Activated T-cell treated with anti-CD3 and anti-CD28 coated beads, Interleukin-2, amount 50 U/mL, for 72 hours (primary cell): ENCODE measurements at places on chromosomes 1 and 21. TPM values are rescaled to one million over a fixed set of nuclear protein-coding genes. Genes with fewer than 3 reads are reported as not detected.

GRCh38 chr1:59272507-59272906, 24.4 kb upstream of the FGGY start:
- H3K4me3 ChIP-seq: peak overlapping the region; percentile 9
- peak overlapping the region; percentile 5 for H3K27ac ChIP-seq
- H3K36me3 ChIP-seq: no peaks in the 10 kb centered on the region
- peaks cover 19% of the 10 kb centered on the region for H3K4me1 ChIP-seq
- DNase-seq: peak; percentile 26

RBM8A gene
- 244 TPM for total RNA-seq

DNA sequence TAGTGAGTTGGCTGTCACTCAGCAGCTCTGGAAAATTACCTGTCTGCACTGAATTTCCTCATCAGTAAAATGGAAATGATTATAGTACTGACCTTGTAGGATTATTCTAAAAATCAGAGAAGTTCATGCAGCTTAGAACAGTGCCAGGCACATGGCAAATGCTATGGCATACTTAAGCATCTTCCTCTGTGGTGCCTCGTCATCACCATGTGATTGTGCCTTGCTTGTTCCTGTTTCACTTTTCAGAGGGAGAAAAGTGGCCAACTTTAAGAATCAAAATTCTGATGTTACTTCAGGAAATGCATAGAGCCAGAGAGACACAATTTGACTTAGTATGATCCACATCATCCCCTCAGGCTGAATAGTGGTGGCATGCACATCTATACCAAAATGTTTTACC, 203.6 kb downstream of the ROR1 start:
- H3K27me3 ChIP-seq: no peaks in the 10 kb centered on the region
- no peak for DNase-seq

- no peaks in the 10 kb centered on the region for H3K36me3 ChIP-seq
- no peak for DNase-seq
- no peak overlapping the region for H3K4me3 ChIP-seq
- H3K27ac ChIP-seq: no peak overlapping the region
Measured at GRCh38 chr21:32064281-32064910, 191.6 kb downstream of the HUNK start.

DNA sequence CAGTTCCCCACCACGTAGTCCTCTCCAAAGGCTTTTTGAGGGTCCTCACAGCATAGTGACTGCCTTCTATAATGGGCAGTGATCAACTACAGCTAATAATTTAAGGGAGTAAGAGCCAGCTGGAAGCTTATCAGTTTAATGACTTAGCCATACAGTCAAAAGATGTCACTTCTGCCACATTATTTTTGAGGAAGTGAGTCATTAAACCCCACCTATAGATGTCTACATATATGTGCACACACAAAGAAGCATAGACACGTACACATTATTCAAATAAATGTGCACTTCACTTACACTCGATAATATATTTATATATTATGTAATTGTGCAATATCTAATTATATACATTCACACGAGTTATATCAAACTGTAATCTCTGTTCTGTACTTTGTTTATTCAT, 1704.7 kb downstream of the KCNT2 start:
- no peaks in the 10 kb centered on the region for H3K4me1 ChIP-seq
- no peak overlapping the region for H3K27ac ChIP-seq
- H3K27me3 ChIP-seq: no peaks in the 10 kb centered on the region
- H3K36me3 ChIP-seq: no peaks in the 10 kb centered on the region
- DNase-seq: no peak
